HuH-7.5 (cell line): ENCODE measurements at places on chromosomes 6 and 20.

DNA sequence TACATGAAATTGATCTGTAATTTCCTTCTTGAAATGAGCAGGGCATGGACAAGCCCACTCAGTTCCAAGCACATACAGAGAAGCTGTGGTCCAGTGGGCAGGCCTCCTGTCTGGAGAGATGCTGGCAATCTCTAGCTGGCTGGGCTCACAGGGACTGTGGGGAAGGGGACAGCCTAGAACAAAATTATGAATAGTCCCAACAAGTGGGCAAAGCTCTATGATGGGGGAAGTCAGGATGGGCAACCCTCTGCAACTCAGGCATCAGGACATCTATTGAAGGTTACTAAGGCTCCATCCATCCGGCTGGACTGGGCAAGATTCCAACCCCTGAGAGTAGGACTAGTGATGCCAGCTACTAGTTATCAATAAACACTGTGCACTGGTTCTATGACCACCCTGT, 40.9 kb downstream of the TRERF1 start:
- DNase-seq = no peak

GRCh38 chr20:8646033-8646441, 422.9 kb upstream of the PLCB4 start:
- DNase-seq = no peak

GRCh38 chr6:119162134-119162775, 83.8 kb upstream of the FAM184A start:
- no peak for DNase-seq

DNA sequence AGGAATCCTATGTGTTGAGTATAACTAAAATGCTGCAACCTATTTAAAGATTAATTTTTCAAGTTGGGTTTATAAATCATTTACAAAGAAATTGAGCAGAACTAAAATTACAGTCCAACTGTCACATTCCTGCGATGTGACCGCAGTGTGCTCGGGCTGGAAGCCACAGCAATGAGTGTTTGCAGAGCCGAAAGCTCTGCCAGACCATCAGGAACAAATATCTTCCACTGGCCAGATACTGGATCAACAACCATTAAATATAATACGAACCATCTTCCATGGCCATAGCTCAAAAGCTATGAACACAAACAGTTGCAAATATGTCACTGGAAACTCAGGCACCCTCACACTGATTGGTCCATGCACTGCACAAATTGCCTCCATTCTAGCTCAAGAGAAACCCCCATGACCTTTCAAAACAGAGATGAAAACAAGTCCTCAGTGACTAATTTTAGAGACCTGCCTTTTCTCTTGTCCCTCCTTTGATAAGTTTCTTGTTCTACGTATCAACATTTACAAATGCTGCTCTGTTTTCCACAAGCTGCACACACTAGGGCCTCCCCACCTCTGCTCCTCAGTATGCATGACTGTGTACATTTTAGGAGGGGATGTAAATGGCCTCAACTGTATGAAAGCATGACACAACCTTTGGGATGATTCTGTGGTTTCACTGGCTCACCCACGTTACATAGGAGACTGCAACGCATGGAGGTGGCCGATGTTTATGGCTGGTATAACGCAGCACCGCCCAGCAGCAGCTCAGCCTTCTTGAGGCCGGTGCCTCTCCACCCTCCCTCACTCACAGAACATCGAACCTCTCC, 171.7 kb downstream of the WDR27 start:
- no peak for DNase-seq

DNA sequence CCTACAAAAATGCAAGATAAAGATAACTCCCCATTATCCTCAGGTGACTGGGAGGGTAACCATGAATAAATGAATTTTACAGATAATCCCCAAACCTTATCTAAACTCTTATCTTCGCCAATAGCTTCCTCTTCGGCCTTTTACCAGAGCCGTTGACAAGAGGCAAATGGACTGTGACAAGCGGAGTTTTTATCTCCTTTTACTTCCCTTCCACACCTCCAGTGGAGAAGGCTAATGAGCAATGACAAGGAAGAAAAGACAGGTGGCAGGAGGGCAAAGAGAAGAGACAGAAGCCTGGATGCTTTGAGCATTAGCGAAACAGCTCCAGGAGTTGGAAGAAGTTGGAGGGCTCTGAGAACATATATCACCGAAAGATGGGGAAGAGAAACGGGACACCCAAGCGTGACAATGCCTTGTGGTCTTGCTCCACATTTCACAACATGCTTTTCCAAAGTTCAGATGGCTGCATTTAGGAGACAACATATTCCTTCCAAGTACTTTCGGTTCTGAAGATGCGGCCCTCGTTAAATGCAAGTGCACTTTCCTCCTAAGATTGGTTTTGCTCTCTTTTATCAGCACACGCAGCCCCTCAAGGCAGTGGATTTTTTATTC, 69.2 kb downstream of the PRDM1 start:
- DNase-seq = no peak

GRCh38 chr6:147551976-147552375, 43.5 kb downstream of the SAMD5 start:
- DNase-seq = no peak
